NCI-H1436 treated with DMSO at 0.1 percent for 48 hours (cell line): ENCODE measurements at places on chromosomes 16 and 17.

DNA sequence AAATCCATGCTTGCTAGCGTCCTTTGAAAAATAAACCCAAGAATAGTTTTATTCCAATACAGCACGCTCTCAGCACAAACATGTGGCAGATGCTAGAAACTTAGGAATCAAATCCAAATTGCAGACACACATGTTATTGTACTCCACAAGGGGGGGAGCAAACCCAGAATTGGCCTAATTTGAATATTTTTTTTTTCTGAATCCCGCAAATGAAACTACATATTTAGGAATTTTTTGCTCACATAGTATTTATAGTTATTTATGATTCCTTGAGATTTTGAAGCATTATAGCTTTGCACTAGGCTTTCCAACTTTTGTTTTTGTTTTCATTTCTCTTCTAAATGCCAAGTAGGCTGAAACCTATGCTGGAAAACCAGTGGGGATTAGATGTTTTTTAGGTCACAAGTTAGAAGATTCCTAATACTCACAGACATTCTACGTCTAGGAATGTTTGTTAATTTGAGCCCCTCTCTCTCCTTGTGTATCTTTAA, 59.3 kb upstream of the CDH11 start:
- no peak for DNase-seq

- no peak for DNase-seq
Observed at GRCh38 chr16:52383640-52384292, 163.2 kb downstream of the TOX3 start.

GRCh38 chr17:38713456-38714075, 8.5 kb downstream of the MLLT6 start:
- DNase-seq: no peak

GRCh38 chr16:65125871-65126270, 4.0 kb upstream of the CDH11 start:
- no peak for DNase-seq

DNA sequence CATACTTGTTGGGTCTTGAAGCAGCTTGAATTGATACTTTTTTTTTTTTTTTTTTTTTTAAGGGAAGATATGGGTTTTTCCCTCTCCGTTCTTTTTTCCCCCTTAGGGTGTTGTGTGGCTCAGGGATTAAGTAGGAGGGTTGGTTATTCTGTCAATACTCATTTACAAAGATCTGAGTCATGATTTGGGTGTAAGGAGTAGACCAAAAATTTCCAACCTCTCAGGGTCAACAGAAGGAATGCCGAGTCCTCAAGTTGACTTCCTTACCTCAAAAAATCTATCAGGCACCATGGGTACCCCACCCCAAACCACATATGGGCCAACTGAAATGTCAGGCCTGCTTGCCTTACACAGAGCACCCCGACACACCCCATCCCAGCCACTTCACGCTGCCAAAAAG, 230.5 kb downstream of the CCDC182 start:
- no peak for DNase-seq

GRCh38 chr16:82421851-82422250, 204.9 kb upstream of the CDH13 start:
- DNase-seq: no peak

DNA sequence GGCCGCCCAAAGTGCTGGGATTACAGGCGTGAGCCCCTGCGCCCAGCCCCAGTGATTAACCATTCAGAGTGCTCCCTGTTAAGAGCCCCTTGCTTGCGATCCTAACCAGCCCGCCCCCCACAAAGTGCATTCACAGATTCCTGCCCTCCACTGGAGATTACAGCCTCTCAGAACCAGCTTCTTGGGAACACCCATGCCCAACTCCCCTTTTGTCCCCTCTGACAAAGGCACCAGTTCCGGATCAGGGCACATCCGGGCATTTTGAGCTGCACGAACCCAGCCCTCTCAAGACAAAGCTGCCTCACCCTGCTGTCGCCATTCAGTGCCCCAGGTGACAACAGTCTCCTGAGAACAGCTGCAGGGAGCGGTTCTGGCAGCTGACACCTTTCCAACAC, 848 bp upstream of the KRT19 start:
- no peak for DNase-seq

DNA sequence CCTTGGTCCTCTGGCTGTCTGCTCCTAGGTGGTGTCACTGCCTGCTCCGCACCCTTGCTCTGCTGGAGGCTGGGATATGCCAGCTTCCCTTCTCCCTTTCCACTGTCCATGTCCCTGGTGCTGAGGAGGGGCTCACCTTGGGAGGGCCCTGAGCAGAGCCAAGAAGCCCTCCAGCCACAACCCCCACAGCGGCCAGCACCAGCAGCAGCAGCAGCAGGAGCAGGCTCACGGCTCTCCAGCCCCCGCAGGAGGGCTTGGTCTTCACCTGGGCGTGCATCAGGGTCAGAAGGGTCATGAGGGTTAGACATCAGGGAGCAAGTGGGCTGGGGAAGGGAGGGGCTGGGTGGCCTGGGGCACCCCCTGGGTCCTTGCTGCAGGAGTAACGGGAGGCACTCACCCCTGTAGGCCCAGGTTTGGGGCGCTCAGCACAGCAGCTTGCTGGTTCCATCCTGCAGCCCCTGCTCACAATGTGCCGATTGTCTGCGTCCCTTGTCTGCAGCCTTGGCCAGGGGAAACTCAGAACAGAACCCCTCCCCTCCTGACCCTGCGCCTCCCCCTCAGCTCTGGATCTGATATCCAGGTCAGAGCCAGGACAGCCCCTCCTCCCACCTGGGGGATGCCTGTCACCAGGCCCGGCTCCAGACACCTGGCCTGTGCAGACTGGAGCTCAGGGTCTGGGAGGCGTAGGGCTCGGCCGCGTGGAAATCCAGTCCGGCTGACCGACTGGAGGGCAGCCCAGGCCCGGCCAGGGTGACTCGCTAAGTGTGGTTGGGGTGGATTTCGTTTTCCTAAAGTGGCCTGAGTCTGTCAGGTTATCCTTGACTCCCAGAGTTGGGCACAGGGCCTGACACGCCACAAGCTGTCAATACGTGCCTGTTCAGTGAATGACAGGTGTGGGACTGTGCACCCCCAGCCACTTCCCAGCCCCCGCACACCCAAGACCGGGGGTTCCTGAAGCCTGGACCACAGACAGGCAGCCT, at the start of gene BRICD5:
Gene BRICD5, minus strand, starts transcription at position 478 of the 980 bp plus-strand sequence. Its CDS starts 30 bp downstream, at position 448.
- DNase-seq: no peak
